ENCODE measurements at places on chromosomes 2 and 18.

- DNase-seq: no peak
Observed at GRCh38 chr2:7609974-7610373, 692.8 kb downstream of the RNF144A start.

DNA sequence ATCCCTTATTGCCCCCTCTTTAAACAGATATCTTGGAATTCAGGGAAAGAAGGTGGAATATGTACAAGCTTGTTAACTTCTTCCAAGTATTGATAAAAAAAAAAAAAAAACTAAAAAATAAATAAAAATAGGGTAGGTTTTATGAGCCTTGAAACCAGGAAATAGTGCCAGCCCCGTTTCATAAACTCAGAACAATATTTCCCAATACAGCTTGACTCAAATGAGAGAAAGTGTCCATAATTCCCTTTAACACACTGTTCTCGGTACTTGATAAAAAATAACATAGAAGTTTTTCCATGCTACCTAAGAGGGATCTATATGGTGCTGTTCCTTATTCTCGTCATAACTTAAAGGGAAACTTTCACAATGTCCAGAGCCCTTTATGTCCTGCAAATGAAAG lies 17.9 kb upstream of the C2orf80 start:
- DNase-seq: no peak

GRCh38 chr18:49858309-49859020 lies 45.1 kb upstream of the ACAA2 start:
- DNase-seq: peak; percentile 3

- DNase-seq: no peak
Observed at GRCh38 chr2:72008608-72009007, 139.1 kb downstream of the CYP26B1 start.

DNA sequence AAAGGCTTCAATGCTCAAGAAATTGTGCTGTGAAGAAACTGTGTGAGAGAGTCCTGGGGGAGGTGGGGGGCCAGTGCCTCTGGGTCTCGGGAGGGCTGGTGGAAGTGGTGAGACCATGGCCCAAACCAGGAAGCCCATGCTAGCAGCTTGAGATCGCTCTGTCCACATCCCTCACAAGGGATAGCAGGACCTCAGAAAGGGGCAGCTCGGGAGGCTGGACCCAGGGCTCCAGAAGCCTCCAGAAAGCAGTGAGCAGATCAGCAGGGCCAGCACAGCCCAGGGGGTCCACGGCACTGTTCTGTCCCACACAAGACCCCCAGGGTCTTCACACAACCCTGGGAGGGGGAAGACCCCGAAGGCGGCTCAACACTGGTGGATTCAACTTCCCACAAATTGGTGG lies 24.1 kb downstream of the ST8SIA5 start:
- DNase-seq: no peak

DNA sequence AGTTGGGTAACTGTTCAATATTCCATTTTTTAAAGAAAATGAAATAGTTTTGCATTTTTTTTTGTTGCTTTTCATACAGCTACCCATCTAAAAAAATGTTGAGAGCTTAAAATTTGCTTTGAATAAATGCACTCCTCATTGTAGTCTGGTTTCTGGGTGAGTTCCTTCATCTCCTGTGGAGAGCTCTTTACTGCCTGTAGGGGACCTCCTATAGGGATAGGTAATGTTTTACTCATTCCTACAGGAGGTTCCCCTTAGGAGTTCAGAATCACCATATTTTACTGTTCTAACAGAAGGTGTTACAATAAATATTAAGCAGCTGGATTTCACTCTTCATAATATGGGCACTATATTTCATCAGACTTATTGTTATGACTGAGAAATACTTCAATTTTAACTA lies 947.3 kb upstream of the CRIM1 start:
- DNase-seq: no peak

Measured in activated CD8-positive, alpha-beta memory T cell treated with anti-CD3 and anti-CD28 coated beads for 1 hour (primary cell).